ENCODE measurements at places on chromosomes 4 and X.

DNA sequence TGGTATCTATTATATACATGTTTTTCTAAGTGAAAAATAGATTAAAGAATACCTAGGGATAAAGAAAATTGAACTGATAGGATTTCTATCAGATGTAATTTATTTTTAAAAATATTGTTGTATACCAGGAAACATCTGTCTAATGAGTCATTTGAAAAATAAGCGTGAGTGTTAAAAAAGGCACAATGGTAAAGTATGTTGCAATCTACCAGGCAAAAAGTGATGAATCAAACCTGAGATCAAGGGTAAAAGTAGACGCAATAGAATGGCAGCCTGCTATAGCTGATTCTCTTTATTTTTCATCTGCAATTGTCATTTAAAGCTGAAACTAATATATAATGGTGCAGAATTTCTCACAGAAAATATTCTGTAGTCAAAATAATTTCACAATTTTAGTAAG, 1119.6 kb downstream of the PCDH18 start:
- DNase-seq: no peak

GRCh38 chrX:40278340-40279090, 180.8 kb upstream of the BCOR start:
- peak; percentile 63 for DNase-seq

DNA sequence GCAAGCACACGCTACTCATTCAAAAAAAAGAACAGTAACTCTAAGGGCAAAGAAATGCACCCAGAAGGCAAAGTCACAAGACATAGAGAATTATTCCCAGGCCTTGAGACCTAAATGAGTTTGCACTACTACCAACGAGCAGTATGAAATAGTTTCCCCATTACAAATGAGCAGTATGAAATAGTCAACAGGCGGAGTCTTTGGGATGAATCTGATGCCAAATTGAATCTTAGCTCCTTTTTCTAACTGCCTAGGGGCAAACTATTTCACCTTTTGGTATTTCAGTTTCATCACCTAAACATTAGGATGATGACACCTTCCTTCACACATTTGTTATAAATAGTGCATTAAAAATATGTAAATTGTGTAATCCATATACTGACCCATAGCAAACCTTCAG, 213.0 kb upstream of the FAT4 start:
- no peak for DNase-seq

GRCh38 chr4:124437853-124438495, 274.6 kb downstream of the ANKRD50 start:
- no peak for DNase-seq

DNA sequence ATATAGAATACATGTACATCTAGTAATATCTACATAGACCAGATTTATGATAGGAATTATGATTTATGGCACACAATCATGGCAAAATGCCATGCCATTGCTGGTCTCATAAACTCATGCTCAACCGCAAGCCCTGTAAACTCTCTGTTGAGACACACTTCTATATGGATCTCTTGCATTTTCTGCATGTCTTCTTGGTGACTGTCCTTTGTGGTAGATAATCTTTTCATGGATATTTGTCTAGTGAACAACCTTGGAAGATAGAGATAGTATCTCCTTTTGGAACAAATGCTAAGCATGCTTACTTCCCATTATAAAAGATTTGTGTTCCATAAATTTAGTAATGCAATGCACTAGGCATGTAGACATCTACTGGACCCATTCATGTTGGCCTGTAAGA, 328.0 kb downstream of the NAF1 start:
- no peak for DNase-seq

GRCh38 chrX:65516756-65517155, 17.8 kb downstream of the LAS1L start:
- no peak for DNase-seq

- DNase-seq: no peak
Observed at GRCh38 chr4:139884438-139884837, 218.8 kb downstream of the MGST2 start.

- no peak for DNase-seq
Observed at GRCh38 chr4:81120055-81120454, 89.5 kb downstream of the BMP3 start.

GRCh38 chrX:13119386-13119785, 75.0 kb upstream of the FAM9C start:
- DNase-seq: no peak

DNA sequence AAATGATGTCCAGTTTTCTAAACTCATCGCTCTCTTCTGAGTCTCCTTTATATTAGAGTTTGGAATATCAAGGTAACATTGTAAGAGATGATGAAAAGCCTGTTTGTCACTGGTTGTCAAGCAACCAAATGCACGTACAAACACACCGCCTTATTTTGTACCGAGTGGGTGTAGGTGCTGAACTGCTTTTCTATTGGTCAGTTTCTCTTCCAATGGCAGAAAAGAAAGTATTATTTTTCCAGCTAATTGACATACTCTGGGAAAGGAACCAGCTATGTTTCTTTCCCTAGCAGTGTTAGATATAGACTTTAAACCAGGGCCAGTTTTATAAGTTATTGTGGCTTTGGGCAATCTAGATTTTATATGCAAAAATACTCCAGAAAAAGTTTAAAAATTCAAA, 6.6 kb upstream of the PPM1K start:
- no peak for DNase-seq

DNA sequence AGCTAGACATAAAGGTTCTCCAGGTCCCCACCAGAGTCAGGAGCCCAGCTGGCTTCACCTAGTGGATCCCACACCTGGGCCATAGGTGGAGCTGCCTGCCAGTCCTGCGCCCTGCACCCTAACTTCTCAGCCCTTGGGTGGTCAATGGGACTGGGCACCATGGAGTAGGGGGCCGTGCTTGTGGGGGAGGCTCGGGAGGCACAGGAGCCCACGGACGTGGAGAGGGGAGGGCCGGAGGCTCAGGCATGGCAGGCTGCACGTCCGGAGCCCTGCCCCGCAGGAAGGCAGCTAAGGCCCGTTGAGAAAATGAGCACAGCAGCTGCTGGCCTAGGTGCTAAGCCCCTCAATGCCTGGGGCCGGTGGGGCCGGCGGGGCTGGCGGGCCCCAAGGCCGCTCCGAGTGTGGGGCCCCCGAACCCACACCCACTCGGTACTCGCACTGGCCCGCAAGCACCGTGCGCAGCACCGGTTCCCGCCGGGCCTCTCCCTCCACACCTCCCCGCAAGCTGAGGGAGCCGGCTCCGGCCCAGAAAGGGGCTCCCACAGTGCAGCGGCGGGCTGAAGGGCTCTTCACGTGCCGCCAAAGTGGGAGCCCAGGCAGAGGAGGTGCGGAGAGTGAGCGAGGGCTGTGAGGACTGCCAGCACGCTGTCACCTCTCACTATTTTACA, 291.1 kb downstream of the KLHL4 start:
- no peak for DNase-seq

- DNase-seq: no peak
Observed at GRCh38 chr4:53547983-53548382, 43.3 kb downstream of the LNX1 start.
